Hematopoietic multipotent progenitor cell (in vitro differentiated cells): ENCODE measurements at places on chromosomes 11 and 22. TPM values are rescaled to one million over a fixed set of nuclear protein-coding genes. Genes with fewer than 3 reads are reported as not detected.
A peak's percentile ranks its signal among the peaks of the same experiment; 100 is the strongest.

CSF2RB gene
- 132 TPM for total RNA-seq

CALCA gene
- total RNA-seq, result not detected

ACTN3 gene
- not detected for total RNA-seq

DNA sequence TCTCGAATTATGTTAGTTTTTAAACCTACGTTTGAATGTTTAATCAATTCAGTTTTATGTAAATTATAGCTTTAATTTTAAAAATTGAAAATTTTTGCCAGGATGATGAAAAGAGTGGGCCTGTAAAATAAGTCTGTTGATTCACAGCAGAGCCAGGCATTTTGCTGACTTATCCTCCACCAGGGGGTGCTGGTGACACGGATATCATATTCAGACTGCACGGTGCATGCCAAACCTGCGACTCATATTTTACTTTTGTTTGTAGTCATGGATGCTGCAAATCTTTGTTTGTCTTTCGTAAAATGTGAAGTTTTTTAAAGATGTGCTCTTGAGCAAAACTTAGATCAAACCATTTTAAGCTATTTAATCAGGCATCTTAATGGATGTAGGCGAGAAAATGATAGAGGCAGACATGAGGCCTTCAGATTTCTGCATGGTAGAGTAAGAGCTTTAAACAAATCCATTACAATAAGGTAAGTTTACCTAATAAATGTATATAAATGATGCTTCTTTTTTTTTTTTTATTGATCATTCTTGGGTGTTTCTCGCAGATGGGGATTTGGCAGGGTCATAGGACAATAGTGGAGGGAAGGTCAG, 3.6 kb upstream of the OR8B3 start:
- peak; percentile 63 for DNase-seq

DNA sequence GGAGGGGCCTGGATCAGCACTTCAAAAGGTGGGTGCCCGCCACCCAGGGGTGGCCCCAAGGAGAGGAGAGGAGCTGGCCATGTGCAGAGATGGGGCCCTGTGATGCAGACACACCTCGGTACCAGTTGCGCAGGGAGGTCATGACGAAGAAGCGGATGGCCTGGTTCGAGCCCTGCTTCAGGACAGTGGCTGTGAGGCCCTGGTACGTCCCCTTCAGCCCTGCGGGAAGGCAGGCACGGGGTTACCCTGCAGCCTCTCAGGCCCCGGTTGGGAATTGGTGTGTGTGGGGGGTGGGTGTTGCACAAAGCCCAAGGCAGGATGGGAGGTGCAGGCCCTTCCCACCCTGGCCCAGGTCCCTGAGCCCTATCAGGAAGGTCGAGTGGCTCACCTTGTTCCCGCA, 1.8 kb downstream of the SLC25A1 start:
- DNase-seq, result no peak

GRCh38 chr11:117960406-117960805, 25.8 kb upstream of the IL10RA start:
- DNase-seq, result no peak
